CD4-positive, CD25-positive, alpha-beta regulatory T cell (primary cell): ENCODE measurements at places on chromosomes 12 and 14. TPM values are rescaled to one million over a fixed set of nuclear protein-coding genes. Genes with fewer than 3 reads are reported as not detected.
A peak's percentile ranks its signal among the peaks of the same experiment; 100 is the strongest.

The CLMN gene
- 0.17 TPM for total RNA-seq

The PLEKHH1 gene
- total RNA-seq = 0.15 TPM

DNA sequence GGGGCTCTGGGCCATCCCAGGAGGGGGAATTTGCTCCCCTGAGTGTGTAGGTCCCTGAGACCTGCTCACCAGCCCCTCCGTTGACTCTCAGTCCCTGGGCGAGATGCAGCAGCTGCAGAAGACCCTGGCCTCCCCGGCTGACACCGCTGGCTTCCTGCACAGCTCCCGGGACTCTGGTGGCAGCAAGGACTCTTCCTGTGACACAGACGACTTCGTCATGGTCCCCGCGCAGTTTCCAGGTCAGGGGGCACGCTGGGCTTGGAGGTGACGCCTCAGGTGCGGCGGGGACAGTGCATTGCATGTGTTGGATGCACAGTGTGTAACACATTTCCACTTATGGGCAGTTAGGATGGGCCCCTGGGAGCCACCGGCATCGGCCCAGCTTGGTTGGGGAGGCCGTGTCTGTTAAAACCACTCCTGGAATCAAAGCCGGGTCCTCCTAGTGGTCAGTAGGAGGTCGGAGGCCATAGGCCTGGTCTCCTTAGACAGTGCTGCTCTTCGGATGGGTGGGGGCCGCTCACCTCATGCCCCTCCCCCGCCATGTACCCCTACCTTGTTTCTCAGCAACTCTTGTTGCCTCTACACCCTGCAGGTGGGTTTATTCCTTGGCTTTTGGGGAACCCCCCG is 17.1 kb upstream of the PUS1 start:
- H3K4me3 ChIP-seq = no peak overlapping the region
- H3K27ac ChIP-seq = no peak overlapping the region
- H3K36me3 ChIP-seq = peaks cover 34% of the 10 kb centered on the region

The LDHB gene
- total RNA-seq = 602 TPM

- peaks cover 13% of the 10 kb centered on the region for H3K4me1 ChIP-seq
- H3K27ac ChIP-seq = no peak overlapping the region
- H3K36me3 ChIP-seq = no peaks in the 10 kb centered on the region
- DNase-seq = no peak
- peak overlapping the region; percentile 64 for H3K4me3 ChIP-seq
Observed at GRCh38 chr12:123532808-123533649, 490 bp downstream of the RILPL1 start.

DNA sequence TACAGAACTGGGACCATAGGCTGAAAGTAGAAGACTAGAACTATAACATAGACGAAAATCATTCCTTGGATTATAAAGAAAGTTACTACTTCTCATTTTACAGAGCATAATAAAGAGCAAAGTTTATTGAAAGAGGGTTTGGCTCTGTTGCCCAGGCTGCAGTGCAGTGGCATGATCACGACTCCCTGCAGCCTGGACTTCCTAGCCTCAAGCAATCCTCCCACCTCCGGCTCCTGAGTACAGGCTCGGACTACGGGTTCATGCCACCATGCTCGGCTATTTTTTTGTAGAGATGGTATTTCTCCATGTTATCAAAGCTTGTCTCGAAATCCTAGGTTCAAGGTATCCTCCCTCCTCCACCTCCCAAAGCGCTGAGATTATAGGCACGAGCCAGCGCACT is 190.1 kb upstream of the FOXG1 start:
- no peaks in the 10 kb centered on the region for H3K4me1 ChIP-seq
- no peak overlapping the region for H3K27ac ChIP-seq
- no peaks in the 10 kb centered on the region for H3K27me3 ChIP-seq

DNA sequence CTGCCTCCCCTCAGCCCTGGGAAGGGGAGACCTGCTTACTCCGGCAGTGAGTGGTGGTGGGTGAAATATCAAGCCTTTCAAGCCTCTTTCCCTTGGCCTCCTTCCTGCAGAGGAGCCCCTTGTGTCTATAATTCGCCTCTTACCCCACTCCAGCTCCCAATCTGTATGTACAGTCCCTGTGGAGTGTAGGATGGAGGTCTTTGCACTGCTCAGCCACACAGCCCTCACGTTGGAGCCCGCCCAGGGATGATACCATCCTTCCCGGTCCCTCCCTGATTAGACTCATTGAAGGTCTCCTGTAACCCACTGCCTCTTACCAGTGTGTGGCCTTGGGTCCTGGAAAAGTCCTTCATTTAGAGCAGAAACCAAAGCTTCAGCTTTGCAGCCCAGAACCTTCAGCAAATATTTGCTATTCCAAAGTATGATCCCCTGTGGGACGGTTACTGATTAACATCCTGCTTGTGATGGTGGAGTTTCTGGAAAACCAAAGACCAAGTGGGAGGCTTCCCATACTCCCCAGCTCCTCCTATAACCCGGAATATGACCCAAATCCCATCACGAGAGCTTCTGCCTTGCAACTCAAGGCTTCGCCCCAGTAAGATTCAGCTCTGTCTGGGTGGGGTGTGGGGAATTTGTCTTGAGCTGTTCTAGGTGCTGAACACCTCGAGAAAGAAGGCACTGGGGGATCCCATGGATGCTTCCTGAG is at the start of gene SERPINA10:
Gene SERPINA10, minus strand, starts transcription at position 397 of the 706 bp plus-strand sequence. CDS start 2,675 bp downstream, outside the sequence.
- no peak within 1 kb of the TSS for H3K4me3 ChIP-seq
- H3K27me3 ChIP-seq = no peaks in the 10 kb centered on the region
- no peaks in the 10 kb centered on the region for H3K36me3 ChIP-seq
- no peaks in the 10 kb centered on the region for H3K4me1 ChIP-seq
- H3K27ac ChIP-seq = no peak within 1 kb of the TSS

The LYZ gene
- total RNA-seq = 1.0 TPM

The P2RX2 gene
- not detected for total RNA-seq

The RGS6 gene
- 0.69 TPM for total RNA-seq

DNA sequence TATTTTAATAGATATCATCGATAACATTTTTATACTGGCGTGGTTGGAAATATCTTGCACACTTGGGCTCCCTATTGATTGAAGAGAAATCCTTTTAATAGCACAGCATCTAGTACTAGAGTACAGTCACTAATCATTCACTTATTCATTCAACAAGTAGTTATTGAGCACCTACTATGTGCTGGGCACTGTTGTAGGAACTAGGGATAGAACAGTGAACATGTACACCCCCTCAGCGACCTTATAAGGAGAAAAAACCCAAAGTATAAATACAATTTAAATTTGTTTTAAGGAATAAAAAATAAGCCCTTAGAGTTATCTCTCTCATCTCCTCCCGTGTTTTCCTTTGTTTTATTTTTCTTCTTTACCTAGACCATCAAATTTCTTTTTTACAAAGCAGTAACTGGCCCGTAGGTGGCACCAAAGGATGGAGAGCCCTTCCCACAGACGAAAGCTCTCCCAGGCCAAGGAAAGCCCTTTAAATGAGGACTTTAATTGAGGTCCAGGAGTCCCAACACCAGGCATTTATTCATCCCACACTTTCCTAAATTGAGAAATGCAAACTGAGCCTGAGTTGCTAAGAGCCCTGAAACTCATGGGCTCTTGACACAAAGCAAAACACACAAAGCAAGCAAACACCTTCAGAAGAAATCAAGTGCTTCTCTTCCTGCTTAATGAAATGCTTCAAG is 29.0 kb downstream of the PEBP1 start:
- DNase-seq = no peak
- H3K36me3 ChIP-seq = peaks cover 65% of the 10 kb centered on the region
- no peak overlapping the region for H3K4me3 ChIP-seq
- no peaks in the 10 kb centered on the region for H3K27me3 ChIP-seq

GRCh38 chr14:74882103-74882920 is 596 bp downstream of the DLST start:
- peak overlapping the region; percentile 93 for H3K4me3 ChIP-seq
- peaks cover 42% of the 10 kb centered on the region for H3K4me1 ChIP-seq
- H3K27me3 ChIP-seq = no peaks in the 10 kb centered on the region
- H3K27ac ChIP-seq = peak overlapping the region; percentile 84
- peak; percentile 70 for DNase-seq

GRCh38 chr14:63854330-63854729 is 1.5 kb downstream of the SYNE2 start:
- no peaks in the 10 kb centered on the region for H3K36me3 ChIP-seq
- peak overlapping the region; percentile 97 for H3K4me3 ChIP-seq
- H3K27ac ChIP-seq = peak overlapping the region; percentile 81
- H3K4me1 ChIP-seq = peaks cover 58% of the 10 kb centered on the region
- no peaks in the 10 kb centered on the region for H3K27me3 ChIP-seq

GRCh38 chr12:6647083-6647604 is at the start of gene ACRBP:
TSS of gene ACRBP (minus strand) at chr12:6647432. CDS start at chr12:6647366, 66 bp downstream.
- H3K4me3 ChIP-seq = no peak within 1 kb of the TSS
- peak; percentile 12 for DNase-seq
- H3K36me3 ChIP-seq = peaks cover 18% of the 10 kb centered on the region
- no peaks in the 10 kb centered on the region for H3K27me3 ChIP-seq
- no peak within 1 kb of the TSS for H3K27ac ChIP-seq

The CLEC1B gene
- 2.6 TPM for total RNA-seq

The MLEC gene
- 28.2 TPM for total RNA-seq

The LRRIQ1 gene
- total RNA-seq = not detected

The CLEC4D gene
- not detected for total RNA-seq

DNA sequence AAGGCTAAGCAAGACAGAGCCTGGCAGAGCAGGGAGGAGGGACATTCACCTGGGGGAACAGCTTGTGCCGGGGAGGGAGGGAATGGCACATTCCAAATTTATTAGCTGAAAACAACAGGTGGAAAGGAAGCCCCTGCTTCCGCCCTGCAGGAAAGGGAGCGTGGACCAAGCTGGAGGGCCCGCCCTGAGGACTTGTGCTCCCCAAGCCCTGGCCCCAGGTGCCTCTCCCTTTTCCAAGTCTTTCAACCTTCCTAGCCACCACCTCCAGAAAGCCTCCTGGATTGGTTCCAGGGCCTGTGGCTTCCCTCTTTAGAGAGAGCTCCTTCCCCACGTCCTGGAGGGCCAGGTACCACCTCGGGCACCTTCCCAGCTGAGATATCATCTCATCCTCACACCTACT is 2.7 kb downstream of the DEGS2 start:
- H3K27me3 ChIP-seq = peaks cover 10% of the 10 kb centered on the region
- H3K4me1 ChIP-seq = peaks cover 14% of the 10 kb centered on the region
- no peak for DNase-seq
- no peaks in the 10 kb centered on the region for H3K36me3 ChIP-seq

DNA sequence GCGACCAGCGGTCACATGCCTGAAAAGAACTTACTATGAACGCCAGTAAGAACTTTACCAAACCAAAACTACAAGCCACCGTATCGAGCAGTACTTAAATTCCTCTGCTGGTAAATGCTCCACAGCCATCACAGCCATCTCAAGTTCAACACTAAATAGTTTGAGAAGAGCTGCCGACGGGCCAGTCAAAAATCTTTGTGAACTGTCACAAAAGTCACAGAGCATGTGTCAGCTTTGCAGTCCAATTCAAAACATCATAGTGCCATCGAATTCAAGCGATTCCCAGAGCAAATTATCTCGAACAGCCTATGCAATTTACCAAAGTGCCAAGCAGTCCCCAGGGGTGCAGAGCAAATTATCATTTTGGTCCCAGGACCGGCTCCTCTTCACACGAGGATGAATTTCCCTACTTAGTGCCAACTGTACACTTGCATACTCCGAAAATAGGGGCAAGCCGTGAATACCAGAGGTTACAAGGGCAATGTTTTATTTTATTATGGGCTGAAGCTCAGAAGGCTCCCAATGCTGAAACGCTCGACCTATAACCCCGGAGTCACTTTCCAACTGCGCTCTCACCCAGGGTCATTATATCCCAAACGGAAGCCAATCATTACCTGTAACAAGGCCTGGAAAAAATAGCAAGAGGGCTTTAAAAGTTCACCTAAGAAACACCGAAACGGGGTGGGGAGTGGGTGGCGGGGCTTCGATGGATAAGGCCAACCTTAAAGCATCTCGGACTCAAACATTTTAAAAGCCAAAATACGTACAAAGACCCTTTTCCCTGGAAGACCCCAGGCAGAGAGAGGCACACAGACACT is 1.1 kb downstream of the LRP6 start:
- H3K4me3 ChIP-seq = peak overlapping the region; percentile 40
- H3K36me3 ChIP-seq = no peaks in the 10 kb centered on the region
- H3K27ac ChIP-seq = no peak overlapping the region
- H3K27me3 ChIP-seq = peaks cover 30% of the 10 kb centered on the region
- peak; percentile 11 for DNase-seq
